ENCODE measurements at places on chromosomes 1 and 21.

- DNase-seq: no peak
Measured at GRCh38 chr1:6321205-6321604, 60.3 kb upstream of the GPR153 start.

DNA sequence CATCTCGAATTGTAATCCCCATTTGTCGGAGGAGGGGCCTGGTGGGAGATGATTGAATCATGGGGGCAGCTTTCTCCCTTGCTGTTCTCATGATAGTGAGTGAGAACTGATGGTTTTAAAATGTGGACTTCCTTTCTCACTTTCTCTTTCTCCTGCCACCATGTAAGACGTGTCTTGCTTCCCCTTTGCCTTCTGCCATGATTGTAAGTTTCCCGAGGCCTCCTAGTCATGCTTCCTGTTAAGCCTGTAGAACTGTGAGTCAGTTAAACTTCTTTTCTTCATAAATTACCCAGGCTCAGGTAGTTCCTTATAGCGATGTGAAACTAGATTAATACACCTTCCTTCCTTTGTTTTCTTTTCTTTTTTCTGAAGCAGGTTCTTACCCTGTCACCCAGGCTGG, 13.9 kb downstream of the DNAJC6 start:
- no peak for DNase-seq

GRCh38 chr1:20440785-20441200, 45.2 kb downstream of the CAMK2N1 start:
- no peak for DNase-seq

- DNase-seq: no peak
Measured at GRCh38 chr1:25541889-25542658, 1.3 kb upstream of the LDLRAP1 start.

DNA sequence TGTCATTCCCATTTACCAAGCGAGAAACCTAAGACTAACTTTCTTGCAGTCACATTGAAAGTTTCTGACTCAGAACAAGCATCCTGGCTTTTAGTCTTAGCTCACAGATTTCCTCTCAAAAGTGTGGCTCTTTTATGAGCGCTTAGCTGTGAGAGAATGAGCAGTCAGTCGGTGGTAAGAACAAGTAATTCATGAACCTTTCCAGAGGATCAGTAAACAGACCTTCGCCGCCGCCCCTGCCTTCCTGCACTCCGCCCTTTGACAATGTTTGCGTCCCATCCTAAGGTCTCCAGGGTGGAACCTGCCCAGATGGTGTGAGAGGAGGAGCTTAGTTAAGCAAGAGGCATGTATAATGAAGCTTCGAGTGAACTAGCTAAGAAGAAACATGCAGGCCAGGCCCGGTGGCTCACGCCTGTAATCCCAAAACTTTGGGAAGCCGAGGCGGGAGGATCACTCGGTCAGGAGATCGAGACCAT, 142.4 kb downstream of the GLUL start:
- no peak for DNase-seq

Data from progenitor cell of endocrine pancreas (in vitro differentiated cells).